ENCODE measurements at places on chromosomes 3 and 15.

GRCh38 chr3:69212411-69213160 lies 90.2 kb upstream of the LMOD3 start:
- no peak for DNase-seq

DNA sequence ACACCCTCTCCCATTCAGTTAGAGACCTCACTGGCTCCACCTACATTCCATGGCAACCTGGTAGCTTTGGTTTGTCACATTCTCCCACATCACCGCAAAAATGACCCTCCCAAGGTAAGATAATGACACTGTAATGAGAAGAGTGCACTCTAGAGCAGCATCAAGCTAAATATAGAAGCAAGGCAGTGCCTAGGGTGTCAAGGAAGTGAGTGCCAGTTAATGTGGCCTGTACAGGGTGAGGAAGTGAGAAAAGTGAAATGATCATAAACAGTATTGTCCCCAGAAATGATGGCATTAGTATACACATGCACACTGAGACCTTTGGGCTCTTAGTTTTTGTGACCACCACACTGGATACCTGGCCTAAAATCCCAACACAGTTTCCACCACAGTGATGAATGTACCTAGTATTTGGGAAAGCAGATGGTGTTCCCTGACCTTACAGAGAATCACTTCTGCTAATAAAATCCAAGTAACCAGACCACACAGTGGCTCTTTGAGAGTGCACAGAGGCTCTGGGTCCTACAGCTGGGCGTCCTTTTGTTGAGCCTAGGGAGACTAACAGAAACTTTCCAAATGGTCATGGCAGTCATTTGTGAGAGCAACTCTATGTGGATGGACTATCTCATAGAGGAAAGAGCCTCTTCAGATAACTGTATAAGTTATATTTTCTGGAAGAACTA lies 106.6 kb downstream of the ARPP21 start:
- no peak for DNase-seq

DNA sequence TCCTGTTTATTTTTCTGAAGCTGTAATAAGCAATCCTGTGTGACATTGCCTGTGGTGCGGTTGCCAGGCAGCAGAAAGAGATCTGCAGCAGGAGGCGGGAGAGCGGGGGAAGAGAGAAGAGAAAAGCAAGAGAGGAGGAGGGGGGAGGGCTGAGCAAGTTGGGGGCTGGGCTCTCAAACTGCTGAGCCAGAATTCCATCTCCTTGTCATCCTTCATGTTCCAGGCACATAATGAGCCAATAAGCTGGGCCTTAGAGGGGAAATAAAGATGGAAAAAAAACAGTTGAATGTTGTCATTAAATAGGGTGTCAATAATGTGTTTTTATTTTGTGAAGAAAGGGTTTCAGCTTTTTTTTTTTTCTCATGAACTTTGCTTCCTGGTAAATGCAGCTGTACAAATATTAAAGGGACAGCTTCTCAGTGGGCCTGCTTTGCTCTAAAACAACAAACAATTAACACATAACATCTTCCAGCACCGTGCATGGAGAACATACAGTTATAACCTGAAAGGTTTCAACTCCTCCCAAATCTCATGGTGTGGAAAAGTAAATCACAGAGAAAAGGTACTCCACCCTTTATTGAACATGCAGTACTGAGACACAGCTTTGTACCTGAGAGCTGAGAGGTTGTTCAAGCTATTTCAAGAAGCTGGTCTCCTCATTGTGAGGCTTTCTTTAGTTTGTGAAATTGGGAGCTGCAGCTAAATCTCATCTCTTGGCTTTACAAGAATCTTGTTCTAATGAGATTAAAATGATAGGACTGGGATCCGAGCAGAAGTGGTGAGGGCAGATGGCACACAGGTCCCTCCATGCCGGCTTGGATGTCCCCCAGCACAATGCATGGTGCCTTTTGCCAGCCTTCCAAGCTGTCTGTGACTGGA lies 451.1 kb upstream of the KCNMB2 start:
- peak; percentile 89 for DNase-seq

- no peak for DNase-seq
Observed at GRCh38 chr15:98451236-98451635, 197.1 kb upstream of the IGF1R start.

DNA sequence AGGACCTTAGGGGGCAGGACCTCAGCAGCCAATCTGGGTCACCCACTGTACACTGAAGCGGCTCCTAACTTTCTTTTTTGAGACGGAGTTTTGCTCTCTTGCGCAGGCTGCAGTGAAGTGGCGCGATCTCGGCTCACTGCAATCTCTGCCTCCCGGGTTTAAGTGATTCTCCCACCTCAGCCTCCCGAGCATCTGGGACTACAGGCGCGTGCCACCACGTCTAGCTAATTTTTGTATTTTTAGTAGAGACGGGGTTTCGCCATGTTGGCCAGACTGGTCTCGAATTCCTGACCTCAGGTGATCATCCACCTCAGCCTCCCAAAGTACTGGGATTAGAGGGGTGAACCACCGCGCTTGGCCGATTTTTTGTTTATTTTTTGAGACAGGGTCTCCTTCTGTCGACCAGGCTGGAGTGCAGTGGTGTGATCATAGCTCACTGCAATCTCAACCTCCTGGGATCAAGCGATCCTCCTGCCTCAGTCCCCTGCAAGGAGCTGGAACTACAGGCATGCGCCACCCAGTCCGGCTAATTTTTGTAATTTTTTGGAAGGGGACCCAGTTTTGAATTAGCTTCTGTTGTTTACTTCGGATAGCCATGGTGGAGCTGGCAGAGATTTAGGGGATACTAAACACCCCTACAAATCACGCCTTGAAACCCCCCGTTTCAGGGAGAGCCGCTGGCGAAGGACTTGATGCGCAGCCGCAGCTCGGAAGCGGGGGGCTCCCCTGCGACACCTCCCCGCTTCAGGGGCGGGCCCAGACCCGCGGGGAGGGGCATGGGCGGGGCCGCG lies 1.5 kb upstream of the CLK3 start:
- peak; percentile 35 for DNase-seq

- DNase-seq: no peak
Observed at GRCh38 chr3:83093222-83093572, 1331.8 kb upstream of the GBE1 start.

DNA sequence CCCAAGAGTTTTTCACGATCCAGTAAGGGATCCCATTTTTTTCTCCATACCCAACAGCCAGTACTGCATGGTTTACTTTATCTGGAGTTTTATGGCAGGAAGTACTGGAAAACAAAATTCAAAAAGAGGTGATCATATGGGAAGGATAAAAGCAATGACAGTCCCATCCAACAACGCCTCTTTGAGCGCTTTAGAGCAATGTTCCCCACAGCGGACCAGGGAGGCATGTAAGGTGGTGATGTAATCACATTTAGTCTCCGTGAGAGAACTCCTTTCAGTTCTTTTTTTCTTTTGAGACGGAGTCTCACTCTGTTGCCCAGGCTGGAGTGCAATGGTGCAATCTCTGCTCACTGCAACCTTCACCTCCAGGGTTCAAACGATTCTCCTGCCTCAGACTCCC lies 21.8 kb downstream of the CTSH start:
- no peak for DNase-seq

DNA sequence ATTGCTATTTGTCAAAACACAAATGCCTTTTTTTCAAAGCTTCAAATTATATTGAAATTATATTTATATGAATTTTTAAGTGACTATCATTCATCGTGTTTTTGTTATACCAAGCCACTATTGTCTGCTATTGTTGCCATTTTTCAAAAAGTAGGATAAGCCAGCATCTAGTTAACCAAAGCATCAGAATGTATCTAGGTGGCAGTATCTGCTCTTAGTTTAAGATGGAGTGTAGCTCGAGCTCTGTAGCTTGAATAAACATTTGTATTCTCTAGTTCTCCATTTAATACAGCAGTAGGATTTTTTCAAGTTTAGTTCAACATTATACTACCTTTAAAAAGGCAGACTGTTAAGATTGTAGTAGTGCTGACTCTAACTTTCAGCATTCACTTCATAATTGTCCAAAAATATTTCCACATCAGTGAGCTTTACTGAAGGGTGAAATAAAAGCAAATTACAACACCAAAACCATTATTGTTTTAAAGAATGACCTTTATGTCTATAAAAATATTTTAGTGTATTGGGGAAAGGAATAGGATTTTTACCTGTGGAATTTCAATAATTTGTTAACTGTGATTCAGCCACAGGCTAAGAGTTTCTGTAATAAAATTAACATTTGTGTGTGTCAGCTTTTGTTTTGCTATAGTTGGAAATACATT lies 19.6 kb upstream of the C15orf61 start:
- no peak for DNase-seq

- peak; percentile 80 for DNase-seq
Observed at GRCh38 chr3:141091426-141091825, 40.3 kb downstream of the SPSB4 start.

DNA sequence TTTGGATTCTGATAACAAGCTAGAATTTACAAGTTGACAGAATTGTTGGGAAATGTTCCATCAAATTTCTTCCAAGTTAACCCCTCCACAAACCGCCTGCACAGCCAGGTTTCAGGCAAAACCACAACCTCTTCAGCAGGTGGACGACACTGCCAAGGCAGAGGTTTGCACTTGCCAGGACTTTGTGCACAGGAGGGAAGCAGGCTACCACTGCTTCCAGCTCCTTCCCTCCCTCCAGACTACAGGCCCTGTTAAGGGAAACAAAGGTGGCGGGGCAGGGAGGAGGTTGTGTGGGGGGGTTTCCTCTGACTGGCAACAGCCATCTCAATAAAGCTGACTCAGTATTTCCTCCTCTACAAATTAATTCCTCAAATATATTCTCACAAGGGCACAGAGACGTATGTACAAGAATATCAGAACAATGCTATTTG lies 42.2 kb downstream of the TBC1D2B start:
- no peak for DNase-seq

- no peak for DNase-seq
Observed at GRCh38 chr3:110564674-110565073, 506.9 kb upstream of the NECTIN3 start.

- no peak for DNase-seq
Observed at GRCh38 chr3:41102053-41102556, 97.2 kb upstream of the CTNNB1 start.

- DNase-seq: no peak
Observed at GRCh38 chr3:15023719-15024118, 41.4 kb downstream of the MRPS25 start.

DNA sequence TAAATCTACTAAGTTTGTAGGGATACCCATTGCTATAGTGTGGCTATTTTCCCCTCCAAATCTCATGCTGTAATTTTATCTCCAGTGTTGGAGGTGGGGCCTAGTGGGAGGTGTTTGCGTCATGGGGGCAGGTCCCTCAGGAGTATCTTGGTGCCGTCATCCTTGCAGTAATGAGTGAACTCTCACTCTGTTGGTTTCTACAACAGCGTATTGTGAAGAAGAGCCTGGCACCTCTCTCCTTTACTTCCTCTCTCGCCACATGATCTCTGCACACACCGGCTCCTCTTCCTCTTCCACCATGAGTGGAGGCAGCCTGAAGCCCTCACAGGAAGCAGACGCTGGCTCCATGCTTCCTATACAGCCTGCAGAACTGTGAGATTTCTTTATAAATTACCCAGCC lies 34.0 kb upstream of the TRPM1 start:
- DNase-seq: no peak

DNA sequence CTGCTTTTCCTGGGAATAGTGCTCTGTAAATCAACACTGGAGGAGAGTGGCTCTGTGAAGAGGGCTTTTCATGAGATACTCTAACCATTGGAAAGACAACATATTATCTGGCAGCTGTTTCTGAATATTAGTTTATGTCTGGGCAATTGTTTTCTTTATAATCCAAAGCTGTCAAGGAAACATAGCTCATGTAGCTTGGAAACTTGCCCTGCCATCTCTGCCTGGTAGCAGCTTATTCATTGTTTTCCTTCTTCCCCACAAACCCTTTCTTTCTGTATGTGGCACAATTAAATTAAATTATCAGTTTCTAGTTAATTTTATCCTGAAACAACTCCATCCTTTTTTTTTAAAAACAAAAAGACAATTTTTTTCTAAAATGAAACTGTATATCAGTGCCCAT lies 160.0 kb downstream of the EDEM1 start:
- no peak for DNase-seq

DNA sequence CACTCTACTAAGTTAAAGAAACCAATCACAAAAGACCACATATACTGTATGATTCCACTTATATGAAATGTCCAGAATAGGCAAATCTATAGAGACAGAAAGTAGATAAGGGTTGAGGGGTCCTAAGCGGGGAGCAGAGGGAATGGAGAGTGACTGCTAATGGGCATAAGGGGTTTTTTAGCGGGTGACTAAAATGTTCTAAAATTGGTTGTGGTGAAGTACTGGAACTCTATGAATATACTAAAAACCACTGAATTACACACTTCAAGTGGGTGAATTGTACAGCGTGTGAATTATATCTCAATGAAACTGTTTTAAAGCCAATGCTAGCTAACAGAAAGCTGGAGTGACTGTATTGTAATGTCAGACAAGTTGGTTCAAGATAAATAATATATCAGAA lies 33.3 kb downstream of the KPNA1 start:
- no peak for DNase-seq

GRCh38 chr15:59736181-59736580 lies 47.1 kb upstream of the BNIP2 start:
- no peak for DNase-seq

GRCh38 chr3:53651927-53652326 lies 157.5 kb downstream of the CACNA1D start:
- DNase-seq: no peak

GRCh38 chr15:70492240-70493177 lies 270.8 kb downstream of the UACA start:
- DNase-seq: no peak

- no peak for DNase-seq
Observed at GRCh38 chr3:187935623-187936156, 190.4 kb upstream of the BCL6 start.

DNA sequence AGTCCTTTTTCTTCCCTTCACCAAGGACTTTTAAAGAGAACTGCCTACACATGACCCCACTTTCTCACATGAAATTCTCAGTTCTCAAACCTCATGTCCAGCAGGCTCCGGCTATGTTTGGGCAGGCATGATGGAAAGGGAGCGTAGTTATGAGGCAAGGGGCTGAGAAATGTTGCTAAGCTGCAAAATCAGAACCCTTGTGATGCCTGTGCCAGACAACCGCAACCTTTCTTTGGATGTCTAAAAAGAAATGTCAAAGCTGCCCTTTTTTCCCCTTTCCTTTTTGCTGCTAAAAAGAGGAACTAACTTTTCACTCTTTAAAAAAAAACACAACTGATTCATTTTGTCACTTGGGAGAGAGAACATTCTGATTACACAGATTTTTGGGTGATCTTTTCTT lies 19.2 kb downstream of the GNB4 start:
- no peak for DNase-seq

GRCh38 chr15:98292442-98293240 lies 332.1 kb downstream of the ARRDC4 start:
- no peak for DNase-seq

GRCh38 chr3:102018551-102018950 lies 169.2 kb downstream of the NFKBIZ start:
- no peak for DNase-seq

GRCh38 chr15:40992241-40992741 lies 39.0 kb downstream of the CHAC1 start:
- DNase-seq: peak; percentile 60

- DNase-seq: no peak
Observed at GRCh38 chr3:26418553-26418952, 204.0 kb upstream of the LRRC3B start.

GRCh38 chr3:9091486-9092235 lies 128.4 kb upstream of the RAD18 start:
- DNase-seq: no peak

Data from kidney (tissue), 22 donors.